Esophagus mucosa (tissue), 1 donor: ENCODE measurements at places on chromosomes 16 and 17. TPM values are rescaled to one million over a fixed set of nuclear protein-coding genes. Genes with fewer than 3 reads are reported as not detected.

The NMT1 gene
- total RNA-seq, result 63.0 TPM

The TOX3 gene
- 0.60 TPM for total RNA-seq

The BAIAP3 gene
- 2.0 TPM for total RNA-seq

The SHISA6 gene
- 2.0 TPM for total RNA-seq

The ZNF23 gene
- 3.9 TPM for total RNA-seq

The WFIKKN1 gene
- total RNA-seq, result 0.08 TPM

The TEKT1 gene
- not detected for total RNA-seq

The PFN1 gene
- total RNA-seq, result 455 TPM

The MPP2 gene
- total RNA-seq, result 0.32 TPM

The CFAP119 gene
- 2.2 TPM for total RNA-seq

The AARSD1 gene
- total RNA-seq, result 17.8 TPM

The KRT20 gene
- 0.20 TPM for total RNA-seq
